Right cardiac atrium (tissue), 5 donors: ENCODE measurements at places on chromosomes 16 and 17. TPM values are rescaled to one million over a fixed set of nuclear protein-coding genes. Genes with fewer than 3 reads are reported as not detected.

- DNase-seq, result no peak
Observed at GRCh38 chr16:74623214-74623838, 16.4 kb upstream of the GLG1 start.

- no peak for DNase-seq
Observed at GRCh38 chr17:6427279-6427781, 7.6 kb downstream of the AIPL1 start.

- DNase-seq, result no peak
Observed at GRCh38 chr16:22664561-22664997, 149.4 kb upstream of the HS3ST2 start.

The KRT32 gene
- polyA plus RNA-seq, result not detected

- no peak for DNase-seq
Observed at GRCh38 chr16:67071476-67072048, 38.2 kb upstream of the PHAF1 start.

The GAS2L2 gene
- polyA plus RNA-seq, result 0.14 TPM

The TBC1D3C gene
- not detected for polyA plus RNA-seq

DNA sequence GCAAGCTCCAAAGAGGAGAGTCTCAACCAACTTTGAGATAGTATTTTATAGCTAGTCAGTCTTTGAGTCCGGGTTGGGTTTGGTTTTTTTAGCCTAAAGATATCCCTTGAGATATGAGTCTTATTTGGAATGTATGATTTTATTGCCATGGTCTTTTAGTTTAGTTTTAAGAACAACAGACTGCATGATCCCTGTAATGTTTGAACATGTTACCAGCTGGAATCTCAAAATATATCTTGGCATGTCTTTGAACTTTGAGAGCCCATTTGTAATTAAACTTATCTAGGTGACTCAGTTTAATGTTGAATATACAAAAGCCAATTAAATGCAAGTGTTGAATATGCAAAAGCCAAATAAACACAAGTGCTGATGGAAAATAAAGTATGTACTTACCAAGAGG, 100.6 kb downstream of the TANGO6 start:
- no peak for DNase-seq

DNA sequence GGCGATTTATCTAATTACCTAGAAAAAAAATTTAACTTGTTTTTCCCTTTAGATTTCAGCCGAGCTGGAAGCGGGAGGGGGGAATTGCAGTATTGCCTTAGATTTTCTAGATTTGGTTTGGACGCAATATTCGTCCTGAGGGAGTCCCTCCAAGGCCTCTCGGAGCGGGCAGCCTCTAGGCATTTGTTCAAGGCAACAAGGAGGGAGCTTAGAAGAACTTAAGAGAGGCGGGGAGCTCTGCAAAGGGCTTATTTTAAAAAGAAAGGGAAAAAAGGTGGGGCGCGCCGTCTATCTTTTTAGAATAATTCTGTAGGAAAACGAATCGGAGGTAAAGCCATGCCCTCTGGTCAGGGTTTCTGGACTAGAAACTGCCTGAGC, 407 bp upstream of the TMEM94 start:
- DNase-seq, result no peak

The MPP2 gene
- polyA plus RNA-seq, result 8.8 TPM

DNA sequence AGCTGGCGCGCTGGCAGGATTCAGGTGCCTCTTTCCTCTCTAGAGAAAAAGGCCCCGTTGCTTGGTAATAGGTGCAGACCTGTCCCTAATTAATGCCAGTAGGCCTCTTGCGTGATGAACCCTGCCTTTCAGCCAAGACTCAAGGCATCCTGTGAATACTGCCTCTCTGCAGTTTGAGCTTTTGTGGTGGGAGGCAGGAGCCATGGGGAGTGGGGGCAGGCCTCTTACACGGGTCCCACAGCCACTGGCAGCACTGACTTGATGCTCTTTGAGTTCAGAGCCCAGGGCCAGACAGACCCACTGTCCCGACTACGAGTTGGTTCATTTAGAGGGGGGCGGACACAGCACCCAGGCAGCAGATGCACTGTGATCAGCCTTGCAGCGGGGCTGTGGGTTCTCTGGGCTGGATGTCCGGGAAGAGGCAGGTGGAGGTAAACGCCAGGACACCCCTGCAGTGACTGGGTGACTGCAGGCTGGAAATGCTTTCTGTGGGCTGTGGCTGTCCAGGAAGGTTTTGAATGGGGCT, 237.0 kb downstream of the SEC14L1 start:
- DNase-seq, result no peak

DNA sequence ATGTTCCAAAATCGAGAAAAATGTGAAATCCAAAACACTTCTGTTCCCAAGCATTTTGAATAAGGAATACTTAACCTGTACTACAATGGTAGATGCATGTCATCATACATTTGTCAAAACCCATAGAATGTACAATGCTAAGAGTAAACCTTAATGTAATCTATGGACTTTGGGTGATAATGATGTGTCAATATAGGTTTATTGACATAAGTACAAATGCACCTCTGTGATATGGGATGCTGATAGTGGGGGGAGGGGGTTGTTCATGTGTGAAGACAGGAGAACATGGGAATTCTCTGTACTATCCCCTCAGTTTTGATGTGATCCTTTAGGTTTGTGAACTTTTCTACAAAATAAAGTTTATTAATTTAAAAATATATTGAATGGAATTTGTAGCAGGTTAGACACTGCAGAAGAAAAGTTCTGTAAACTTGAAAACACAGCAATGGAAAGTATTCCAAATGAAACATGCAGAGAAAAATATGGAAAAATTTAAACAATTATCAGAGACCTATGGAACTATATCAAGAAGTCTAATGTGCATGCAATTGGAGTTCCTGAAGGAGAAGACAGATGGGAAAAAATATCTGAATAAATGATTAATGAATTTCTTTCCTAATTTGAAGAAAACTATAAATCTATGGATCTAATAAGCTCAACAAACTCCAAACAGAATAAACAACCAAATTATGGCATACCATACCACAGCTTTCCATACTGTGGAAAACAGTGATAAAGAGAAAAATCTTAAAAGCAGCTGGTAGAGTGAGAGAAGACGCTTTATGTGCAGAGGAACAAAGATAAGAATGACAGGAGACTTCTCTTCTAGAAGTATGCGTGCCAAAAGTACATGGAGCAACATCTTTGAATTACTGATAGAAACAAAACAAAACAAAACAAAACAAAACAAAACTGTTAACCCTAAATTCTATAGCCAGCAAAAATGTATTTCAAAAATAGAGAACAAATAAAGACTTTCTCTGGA, 34.7 kb upstream of the MSI2 start:
- no peak for DNase-seq

The TBC1D26 gene
- polyA plus RNA-seq, result not detected

The IGF2BP1 gene
- polyA plus RNA-seq, result not detected

The SEPTIN12 gene
- not detected for polyA plus RNA-seq

- no peak for DNase-seq
Observed at GRCh38 chr17:63019138-63019873, 53.3 kb downstream of the TANC2 start.

The SDR42E2 gene
- polyA plus RNA-seq, result not detected

The HASPIN gene
- 0.11 TPM for polyA plus RNA-seq

The ATP2A3 gene
- 7.9 TPM for polyA plus RNA-seq

- DNase-seq, result no peak
Observed at GRCh38 chr16:22782314-22782713, 31.6 kb upstream of the HS3ST2 start.

DNA sequence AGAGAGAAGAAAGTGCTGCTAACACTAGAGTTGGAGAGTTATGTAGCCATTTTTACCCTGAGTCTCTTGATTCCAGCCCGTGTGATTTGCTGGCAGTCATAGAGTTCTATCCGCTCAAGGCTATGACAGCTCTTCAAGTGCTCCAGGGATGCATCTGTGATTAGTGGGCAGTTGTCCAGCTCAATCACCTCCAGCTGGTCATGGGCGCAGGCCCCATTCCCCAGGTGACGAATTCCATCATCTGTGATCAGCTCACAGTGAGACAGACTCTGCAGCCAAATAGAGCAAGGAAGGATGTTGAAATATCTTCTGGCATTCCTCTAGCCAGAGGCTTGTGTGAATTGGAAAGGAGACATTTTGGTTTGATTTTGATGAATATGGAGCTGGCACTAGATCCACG, 38.4 kb upstream of the STAC2 start:
- DNase-seq, result peak; percentile 81

- DNase-seq, result no peak
Observed at GRCh38 chr16:78289844-78290277, 190.4 kb downstream of the WWOX start.

DNA sequence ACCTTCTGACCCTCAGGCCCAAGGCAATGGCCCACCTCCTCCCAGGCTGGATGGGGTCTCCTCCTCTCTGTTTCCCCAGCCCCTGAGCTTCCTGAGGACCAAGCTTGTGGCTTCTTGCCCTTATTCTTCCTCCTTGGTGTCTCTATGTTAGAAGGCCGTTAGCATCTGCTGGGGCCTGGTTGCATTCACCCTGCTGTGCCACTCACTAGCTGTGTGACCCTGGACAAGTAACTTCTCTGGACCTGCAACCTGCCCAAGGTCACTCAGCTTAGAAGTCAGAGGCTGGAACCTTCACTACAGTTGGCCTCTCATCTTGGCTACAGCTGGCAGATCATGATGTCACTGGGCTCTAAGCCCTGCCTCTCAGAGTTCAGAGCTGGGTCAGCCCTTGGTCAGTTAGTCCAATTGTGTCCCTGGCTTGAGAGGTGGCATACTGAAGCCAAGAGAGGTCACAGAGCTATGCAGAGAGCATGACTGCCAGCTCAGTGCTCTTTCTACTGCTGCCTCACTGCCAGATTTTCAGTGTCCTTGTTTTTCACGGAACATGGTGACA, 3.0 kb downstream of the MT2A start:
- peak; percentile 90 for DNase-seq

DNA sequence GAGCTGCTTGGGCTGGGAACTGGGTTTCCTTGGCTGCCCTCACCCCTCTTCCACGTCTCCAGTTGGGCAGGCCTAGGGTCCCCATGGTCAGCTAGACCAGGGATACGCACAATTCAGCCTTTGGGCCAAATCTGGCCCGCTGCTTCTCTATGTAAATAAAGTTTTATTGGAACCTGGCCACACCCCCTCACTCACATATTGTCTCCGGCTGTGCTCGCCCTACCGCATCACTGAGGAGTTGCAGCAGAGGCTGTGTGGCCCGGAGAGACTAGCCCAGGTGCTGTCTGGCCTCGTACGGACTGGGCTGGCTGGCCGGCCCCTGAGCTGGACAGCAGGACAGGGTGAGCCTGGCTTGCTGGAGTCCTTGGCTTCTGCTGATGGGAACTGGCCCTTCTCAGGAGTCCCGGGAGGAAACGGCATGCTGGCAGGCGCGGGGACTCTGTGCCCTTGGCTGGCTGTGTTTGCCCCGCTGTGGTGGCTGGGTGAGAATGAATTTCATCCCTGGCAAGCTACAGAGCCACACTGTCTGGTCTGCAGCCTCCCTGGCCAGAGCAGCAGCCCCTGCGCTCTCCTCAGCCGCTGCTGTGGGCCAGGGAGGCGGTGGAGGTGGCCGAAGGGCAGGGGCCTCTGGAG, 82.0 kb downstream of the ENGASE start:
- no peak for DNase-seq

DNA sequence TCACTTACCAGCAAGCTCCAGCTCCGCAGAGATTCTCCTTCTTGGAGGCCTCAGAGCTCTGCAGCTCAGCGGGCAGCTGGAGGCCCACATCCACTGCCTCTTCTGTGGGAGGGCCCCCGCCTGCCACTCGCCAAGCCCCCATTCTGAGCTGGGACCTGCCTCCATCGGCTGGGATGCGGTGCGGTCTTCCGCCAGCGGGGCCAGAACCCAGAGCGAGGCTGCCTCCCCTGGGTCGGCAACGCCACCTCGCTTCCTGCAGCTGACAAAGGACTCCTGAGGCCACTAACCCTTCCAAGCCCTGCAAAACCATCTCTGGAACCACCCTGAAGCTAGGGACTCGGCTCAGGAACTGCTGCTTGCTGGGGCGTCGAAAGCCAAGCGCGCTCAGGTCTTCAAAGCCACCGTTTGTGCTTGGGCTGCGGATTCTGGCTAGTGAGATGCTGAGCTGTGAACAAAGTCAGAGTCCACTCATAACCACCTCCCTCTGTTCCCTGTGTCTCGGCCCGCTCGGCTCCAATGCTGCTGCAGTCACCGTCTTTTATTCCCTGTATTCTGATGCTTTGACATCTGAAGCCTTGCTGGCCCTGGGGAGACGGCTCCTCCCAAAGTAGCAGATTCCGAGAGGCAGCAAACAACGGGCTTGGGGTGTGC, 174.3 kb downstream of the ENGASE start:
- DNase-seq, result no peak

GRCh38 chr16:75229172-75230031, 10.6 kb downstream of the CTRB1 start:
- DNase-seq, result peak; percentile 52

The NPIPA3 gene
- 1.7 TPM for polyA plus RNA-seq

The HEATR3 gene
- polyA plus RNA-seq, result 4.0 TPM

The GJC1 gene
- 20.8 TPM for polyA plus RNA-seq

The KRT9 gene
- not detected for polyA plus RNA-seq

The HSPB9 gene
- polyA plus RNA-seq, result 0.18 TPM
